ENCODE measurements at places on chromosomes 5 and 9. TPM values are rescaled to one million over a fixed set of nuclear protein-coding genes. Genes with fewer than 3 reads are reported as not detected.

- no peak for DNase-seq
These were observed 40.1 kb upstream of the SLC2A8 start for GRCh38 chr9:127356906-127357305.

MOB3B gene
- not detected for total RNA-seq

CMYA5 gene
- total RNA-seq, result under 0.01 TPM

UGT3A1 gene
- not detected for total RNA-seq

NCS1 gene
- total RNA-seq, result 44.9 TPM

DNA sequence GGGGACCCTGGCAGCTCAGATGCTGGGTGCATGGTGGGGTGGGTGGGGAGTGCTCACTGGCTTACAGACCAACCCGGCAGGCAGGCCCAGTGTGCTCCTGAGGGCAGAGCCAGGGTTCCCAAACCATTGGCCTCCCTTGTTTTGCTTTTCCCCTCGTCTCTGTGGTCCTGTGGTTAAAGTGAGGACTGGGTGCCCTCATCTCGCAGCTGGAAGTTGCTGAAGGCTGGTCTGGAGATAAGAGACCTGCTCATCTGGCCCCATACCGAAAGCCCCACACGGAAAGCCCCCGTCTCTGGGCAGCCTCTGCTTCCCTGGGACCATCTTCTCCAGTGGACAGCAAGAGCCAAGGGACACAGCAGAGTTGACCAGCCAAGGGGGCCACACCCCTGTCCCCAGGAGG is 9.8 kb upstream of the NACC2 start:
- no peak for DNase-seq

ZNF474 gene
- not detected for total RNA-seq

- DNase-seq, result no peak
These were observed 300.4 kb downstream of the DTWD2 start for GRCh38 chr5:118687661-118688621.

CD72 gene
- total RNA-seq, result 2.4 TPM

DNA sequence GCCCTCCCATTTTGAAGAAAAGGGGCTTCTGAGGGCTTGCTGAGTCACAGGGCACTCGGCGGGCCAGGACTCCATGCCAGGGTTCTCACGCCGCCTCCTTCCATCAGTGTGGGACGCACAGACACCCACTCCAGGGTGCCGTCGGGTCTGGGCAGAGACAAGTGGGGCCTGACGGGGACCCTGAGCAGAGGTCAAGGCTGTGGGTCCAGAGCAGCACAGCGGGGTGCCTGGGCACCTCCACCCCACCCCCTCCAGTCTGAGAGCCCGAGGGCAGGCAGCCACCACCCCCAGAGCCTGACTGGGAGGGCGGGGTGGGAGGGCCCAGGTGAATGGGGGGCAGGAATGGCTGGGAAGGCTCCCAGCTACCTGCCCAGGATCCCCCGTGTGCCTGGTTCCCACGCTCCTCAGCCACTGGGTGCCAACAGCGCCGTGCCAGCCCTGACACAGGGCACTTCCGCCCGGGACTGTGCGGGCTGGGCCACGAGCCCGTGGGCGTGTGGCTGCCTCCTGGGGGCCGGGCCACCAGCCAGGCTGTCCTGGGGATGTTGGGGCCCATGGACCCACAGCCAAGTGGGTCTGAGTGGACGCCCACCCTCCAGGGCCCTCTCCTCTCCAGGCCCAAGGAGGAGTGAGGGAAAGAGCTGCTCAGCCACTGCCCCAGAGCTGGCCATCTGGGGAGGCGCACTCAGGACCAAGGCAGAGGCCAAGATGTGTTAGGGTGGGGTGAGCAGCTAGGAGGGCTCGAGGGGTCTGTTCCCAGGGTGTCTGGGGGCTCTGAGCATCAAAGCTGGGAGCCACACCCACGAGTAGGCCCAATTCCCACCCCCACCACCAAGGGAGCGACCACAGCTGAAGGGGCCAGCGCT is 10.1 kb upstream of the NRARP start:
- no peak for DNase-seq

CBY3 gene
- not detected for total RNA-seq

DNA sequence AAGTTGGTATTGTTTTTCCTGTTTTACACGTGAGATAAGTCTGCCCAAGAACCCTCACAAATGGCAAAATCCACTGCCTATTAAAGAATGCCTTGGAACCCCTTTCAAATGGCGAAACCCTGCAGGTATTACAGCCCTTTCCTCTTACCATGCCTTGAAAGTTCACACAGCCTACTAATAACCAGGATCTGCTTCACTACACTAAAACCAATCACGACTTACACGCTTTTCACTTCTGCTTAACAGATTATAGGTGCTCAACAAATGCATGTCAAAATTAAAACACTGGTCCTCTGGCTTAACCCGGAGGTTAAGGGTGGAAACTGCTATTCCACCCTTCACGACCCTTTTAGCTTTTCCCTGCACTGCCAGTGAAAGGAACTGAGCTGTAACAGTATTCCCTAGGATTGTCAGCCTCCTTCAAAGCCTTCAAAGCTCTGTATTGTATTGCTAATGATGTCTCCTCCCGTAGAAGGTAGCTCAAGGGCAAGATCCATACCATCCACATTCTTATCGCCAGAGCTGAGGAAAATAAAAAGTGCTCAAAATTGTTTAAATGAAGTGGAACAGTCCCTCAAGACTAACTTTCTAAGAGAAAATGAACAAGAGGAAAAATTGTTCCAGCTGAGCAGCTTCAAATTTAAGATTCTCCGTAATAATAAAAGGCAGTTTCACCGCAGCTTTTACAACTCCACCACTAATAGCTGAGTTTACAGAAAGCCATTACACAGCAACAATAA is 997 bp downstream of the AUH start:
- DNase-seq, result peak; percentile 44

RASGRF2 gene
- total RNA-seq, result not detected

- DNase-seq, result no peak
These were observed 993 bp upstream of the RALGDS start for GRCh38 chr9:133121915-133122550.

DNA sequence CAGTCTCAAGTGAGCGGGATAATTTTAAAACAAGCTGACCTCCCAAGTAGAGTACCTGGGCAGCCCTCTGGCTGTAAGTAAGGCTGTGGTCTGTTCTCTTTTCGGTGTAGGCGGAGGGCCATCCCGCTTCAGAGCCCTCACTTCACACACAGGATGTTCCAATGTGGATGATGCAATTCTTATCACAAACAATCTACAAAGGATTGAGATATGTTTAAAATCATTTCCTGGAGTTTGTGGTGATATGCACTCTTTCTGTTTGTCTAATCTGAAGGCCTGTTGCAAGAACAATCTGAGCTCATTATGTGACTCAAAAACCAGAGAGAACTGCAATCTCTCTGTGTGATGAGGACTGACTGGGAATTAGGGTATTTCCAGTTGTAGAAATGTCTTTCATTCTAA is 42.5 kb downstream of the ITGA2 start:
- DNase-seq, result no peak

DNA sequence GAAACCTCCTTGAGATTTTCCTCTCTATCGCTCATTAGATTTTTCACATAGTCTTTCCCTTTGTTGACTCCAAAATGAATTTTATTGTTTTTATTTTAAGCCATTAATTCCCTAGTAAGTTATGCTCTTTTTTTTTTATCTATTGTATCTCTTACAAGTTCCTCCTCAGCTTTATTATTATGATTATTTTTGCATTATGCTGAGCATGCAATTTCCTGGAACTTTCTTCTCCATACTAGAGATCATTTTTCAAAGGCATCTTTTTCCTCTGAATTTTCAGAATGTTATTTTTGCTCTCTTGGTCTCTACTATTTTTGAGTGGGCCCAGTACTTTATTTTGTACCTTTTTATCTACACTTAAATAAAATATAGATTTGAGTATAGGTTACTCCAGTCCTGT is 376.6 kb upstream of the SEMA6A start:
- DNase-seq, result no peak

LIX1 gene
- 2.0 TPM for total RNA-seq

DNA sequence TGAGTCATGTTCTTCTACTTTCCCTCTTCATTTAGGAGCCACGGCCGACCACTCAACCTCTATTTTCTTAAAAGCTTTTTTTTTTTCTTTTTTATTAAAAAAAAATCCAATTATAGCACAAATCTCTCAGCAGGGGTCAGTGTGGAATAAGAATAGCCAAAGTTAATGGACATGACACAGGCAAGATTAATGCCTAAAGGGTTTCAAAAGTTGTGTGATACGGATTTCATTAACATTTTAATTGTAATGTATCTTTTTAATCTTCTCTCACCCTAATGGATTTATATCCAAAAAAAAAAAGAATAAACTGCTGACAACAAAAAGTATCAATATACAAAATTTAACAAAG is 5.4 kb downstream of the NACC2 start:
- DNase-seq, result no peak

ZFR gene
- total RNA-seq, result 62.1 TPM

GRCh38 chr9:119880361-119880760 is 511.1 kb upstream of the BRINP1 start:
- no peak for DNase-seq

KIAA0825 gene
- total RNA-seq, result 1.8 TPM

DNA sequence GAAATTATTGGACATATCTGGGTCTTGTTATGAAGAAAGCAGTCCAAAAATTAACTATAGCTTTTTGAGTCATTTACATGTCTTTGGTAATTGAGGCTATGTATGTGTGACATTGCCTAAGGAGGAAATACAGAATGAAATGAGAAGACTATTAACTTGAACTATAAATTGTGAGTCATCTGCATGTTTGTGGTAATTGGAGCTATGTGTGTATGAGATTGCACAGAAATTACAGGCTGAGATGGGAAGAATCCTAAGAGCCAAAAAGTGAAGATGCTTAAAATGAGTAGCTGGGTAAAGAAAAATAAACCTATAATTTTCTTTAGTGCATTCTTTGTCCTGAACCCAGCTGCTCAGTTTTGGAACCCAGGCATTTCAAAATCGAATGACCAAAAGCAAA is 747.6 kb upstream of the EDIL3 start:
- DNase-seq, result no peak

DNA sequence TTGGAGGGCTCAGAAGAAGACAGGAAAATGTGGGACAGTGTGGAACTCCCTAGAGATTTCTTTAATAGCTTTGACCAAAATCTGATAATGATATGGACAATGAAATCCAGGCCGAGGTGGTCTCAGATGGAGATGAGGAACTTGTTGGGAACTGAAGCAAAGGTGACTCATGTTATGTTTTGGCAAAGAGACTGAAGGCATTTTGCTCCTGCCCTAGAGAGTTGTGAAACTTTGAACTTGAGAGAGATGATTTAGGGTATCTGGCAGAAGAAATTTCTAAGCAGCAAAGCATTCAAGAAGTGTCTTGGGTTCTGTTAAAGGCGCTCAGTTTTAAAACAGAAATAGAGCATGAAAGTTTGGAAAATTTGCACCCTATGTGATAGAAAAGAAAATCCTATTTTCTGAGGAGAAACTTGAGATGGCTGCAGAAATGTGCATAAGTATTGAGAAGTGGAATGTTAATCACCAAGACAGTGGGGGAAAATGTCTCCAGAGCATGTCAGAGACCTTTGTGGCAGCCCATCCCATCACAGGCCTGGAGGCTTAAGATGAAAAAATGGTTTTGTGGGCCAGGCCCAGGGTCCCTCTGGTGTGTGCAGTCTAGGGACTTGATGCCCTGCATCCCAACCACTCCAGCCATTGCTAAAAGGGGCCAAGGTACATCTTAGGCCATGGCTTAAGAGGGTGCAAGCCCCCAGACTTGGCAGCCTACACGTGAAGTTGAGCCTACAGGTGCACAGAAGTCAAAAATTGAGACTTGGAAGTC is 463.7 kb upstream of the TLE4 start:
- no peak for DNase-seq

Measured in G401 (cell line).